ENCODE measurements at places on chromosomes 5 and 9.

- no peak for DNase-seq
These were observed 21.7 kb downstream of the GM2A start for GRCh38 chr5:151274666-151275065.

DNA sequence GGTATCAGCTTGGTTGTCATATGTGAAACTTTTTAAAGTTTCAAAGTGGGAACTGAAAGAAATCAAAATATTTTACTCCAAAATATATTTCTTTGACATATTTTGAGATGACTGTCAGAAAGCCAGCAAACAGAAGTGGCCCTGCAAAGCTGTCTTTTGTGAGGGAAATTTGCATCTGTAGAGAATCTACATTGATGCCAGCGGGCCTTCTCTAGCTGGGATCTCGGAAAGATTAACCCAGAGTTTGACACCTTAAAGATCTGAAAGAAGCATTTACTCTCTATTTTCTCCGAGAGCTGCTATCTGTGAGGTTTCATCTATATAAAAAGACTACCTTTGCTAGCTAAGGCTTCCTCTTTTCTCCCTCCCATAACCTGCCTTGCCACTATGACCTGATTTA, 303.6 kb downstream of the FBXL17 start:
- no peak for DNase-seq

GRCh38 chr5:35095366-35095765, 47.6 kb upstream of the AGXT2 start:
- no peak for DNase-seq

GRCh38 chr5:14872070-14872989, 752 bp upstream of the ANKH start:
- DNase-seq: peak; percentile 67

- DNase-seq: no peak
These were observed 162.4 kb downstream of the ESM1 start for GRCh38 chr5:54823006-54823405.

GRCh38 chr9:127498298-127498697, 47.0 kb downstream of the LRSAM1 start:
- no peak for DNase-seq

- DNase-seq: no peak
These were observed 194.7 kb downstream of the DNAH5 start for GRCh38 chr5:13749766-13750165.

DNA sequence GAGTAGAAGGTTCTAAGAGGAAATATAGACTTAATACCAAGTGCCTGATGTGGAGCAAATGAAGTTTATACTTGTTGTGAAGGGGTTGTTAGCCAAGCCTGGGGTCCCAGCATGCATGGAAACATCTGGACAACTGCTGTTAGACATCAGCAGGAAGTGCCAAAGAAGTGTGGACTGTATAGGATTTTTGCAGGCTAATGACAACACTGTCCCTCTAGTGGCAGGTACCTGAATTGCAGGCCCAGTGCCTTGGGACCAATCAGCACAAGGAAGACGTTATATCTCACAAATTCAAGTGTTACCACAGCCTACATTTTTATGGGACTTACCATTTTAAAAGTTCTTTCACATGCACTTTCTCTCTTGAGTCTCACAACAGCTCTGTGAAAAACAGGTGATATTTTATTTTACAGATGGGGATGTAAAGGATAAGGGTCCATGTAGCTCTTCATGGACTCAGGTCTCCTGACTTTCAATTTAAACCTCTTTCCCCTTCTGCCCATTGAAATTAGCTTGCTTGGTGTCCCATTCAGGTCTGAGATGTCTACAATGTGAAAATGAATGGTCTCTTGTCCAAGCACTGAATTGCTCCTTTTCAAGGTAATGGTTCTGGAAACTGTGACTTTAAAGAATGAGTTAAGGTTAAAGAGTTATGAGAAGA, 89.0 kb upstream of the MAP1B start:
- no peak for DNase-seq

- no peak for DNase-seq
These were observed 311.7 kb downstream of the TRIM36 start for GRCh38 chr5:114857941-114858551.

DNA sequence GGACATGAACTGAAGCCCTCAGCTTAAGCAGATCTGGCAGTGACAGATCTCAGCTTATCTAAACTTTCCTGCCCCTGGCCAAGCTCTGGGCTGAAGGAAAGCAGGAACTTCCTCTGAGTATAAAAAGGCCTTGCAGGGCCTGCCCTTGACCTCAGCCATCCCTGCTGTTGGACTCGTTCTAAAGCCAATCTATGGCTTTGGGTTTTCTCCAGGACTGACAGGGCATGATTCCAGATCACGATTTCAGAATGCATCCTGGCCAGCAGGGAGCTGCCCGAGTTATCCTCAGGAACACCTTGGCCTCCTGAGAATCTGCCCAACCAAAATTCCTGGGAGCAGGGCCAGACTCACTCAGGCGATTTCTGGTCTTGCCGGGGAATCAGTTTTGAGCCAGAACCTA, 502.7 kb downstream of the TLE4 start:
- no peak for DNase-seq

DNA sequence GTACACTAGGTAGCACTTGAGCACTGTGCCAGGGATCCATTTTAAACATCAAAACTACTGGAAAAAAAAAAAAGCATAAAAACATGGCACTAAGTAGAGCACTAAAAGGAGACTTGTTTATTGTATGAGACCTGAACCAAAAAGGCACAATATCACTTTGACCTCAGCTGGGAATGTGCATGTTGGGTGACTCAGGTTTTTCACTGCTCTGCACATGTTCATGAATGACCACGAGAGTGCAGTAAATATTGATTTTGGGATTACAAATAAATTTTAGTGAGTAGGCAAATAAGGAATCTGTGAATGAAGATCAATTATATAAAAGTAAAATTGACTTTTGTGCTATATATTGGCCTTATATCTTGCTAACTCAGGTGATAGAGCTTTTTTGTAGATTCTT, 11.8 kb downstream of the RMI1 start:
- DNase-seq: no peak

GRCh38 chr9:17900606-17901005, 321.7 kb downstream of the SH3GL2 start:
- DNase-seq: no peak

DNA sequence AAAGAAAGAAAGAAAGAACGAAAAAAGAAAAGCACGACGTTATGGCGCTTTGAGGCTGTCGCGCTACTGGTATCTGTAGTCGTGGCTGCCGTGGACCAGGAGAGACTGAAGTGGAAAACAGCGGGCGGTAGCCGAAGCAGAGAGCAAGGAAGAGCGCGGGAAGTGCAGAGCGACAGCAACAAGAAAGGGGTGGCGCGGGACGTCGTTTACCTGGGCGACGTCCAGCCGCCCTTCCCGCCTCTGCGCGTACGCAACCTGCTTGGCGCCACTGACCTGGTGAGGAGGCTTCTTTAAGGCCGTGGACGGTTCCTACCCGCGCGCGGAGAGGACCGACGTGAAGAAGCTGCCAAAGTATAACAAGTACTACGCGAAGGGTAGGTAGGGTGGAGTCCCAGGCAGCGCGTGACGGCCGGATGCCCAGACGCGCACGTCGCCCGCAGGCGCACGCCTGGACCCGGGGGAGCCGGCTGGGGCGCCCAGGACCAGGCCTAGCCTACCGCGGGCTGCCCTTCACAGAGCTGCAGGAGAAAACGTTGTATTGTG, 15.4 kb downstream of the CCL28 start:
- DNase-seq: peak; percentile 58

GRCh38 chr9:132141344-132141947, 20.4 kb upstream of the NTNG2 start:
- DNase-seq: peak; percentile 77

- no peak for DNase-seq
These were observed 65.4 kb downstream of the PSMB7 start for GRCh38 chr9:124349675-124350493.

DNA sequence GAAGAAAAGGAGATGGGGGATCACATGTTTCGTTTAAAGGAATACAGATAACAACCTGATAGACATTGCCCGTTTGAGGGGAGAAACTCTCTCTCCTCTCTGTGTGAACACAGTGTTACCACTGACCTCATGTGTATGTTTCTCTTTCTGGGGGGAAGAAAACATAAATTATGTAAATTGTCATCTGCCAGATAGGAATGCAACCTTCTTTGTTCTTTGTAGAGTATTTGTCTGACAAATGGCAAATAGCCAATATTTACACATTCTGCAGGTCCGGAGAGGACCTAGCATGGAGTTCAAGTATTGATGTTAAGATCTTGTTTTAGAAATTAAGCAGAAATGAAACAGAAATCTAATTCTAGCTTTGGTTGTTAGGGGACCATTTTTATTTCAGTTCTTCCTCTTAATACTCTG, 276.3 kb downstream of the SAXO1 start:
- DNase-seq: no peak

- DNase-seq: no peak
These were observed 191.9 kb upstream of the SEMA6A start for GRCh38 chr5:116766470-116766947.

GRCh38 chr5:179793468-179794139, at the start of gene LTC4S:
Gene LTC4S (plus strand): TSS chr5:179793986. CDS start chr5:179794081, 95 bp downstream.
- DNase-seq: no peak

DNA sequence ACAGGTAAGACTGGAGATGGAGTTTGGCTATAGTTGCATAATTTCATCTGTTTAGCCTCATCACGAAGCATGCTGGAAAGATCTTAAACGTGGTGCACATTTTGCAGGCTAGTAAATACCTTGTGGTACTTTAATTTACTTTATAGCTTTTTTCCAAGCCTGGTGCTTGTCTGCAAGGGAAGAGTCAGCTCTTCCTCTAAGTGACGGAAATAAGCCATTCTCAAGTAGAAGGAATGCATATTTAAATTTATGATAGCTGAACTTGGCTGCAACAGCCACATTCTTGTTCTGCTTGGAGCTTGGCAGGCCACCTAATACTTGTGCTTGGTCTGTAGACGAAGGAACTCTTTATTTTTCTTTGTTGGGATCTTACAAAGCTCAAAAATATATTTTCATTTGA, 188.0 kb upstream of the PIK3R1 start:
- DNase-seq: no peak

- DNase-seq: no peak
These were observed 267.3 kb upstream of the CDH6 start for GRCh38 chr5:30926218-30926617.

- no peak for DNase-seq
These were observed 45.1 kb downstream of the PRRT1B start for GRCh38 chr9:131590449-131590848.

DNA sequence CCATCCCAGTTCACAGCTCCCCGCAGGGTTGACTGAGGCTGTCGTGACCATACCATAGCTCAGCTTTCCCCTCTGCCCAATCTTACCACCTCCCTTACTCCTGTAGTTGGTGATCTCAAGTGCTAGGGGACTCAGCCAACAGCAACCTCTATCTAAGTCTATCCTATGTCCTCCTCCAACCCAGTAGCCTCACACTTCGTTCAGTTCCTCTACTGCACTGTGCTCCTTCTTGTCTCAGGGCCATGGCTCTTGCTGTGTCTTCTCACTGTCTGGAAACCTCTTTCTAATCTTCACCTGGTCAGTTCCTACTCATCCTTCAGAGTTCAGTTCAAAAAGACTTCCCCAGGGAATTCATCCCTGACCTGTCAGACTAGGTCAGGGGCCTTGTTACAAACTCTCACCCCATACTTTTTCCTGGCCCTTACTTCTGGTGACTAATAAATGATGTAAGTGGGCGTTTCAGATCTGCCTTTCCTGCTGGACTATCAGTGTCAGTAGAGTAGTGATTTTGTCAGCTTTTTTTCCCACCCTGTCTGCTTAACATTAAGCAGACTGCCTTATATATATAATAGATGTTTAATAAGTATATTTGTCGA, 53.6 kb upstream of the NR3C1 start:
- no peak for DNase-seq

DNA sequence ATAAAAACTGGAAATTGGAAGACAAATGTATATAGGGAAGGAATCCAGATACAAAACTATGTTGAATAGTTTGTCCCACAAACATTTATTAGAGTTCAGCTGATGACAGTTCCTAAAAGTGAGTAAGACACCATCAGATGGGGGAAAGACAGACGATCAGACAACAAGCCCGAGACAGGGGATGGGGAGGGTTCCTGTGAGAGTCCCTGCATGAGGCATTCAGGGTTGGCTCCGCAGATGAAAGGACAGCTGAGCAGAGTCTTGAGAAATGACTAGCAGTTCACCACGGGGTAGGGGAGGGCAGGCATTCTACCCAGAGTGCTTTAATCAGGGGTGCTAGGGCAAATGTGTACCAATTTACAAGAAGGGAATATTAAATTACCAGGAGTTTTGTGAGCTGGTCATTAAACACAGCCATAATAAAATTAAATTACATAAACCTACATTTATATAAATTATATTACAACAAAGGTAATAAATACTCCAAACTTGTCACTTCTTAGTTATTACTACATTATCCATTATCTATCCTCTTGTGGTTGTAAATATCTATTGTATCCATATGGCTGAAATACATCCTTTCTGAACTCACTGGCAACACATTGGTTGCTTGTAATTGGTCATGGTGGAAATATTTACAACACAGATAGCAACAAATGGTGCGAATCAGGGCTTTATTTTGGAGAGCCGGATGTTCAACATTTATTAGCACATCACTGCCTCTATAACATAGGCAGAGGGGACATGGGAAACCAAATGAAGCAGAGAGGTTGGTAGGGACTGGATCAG, 27.8 kb downstream of the TNFSF15 start:
- DNase-seq: no peak

- DNase-seq: no peak
These were observed 27.5 kb downstream of the CDH6 start for GRCh38 chr5:31221001-31221400.

DNA sequence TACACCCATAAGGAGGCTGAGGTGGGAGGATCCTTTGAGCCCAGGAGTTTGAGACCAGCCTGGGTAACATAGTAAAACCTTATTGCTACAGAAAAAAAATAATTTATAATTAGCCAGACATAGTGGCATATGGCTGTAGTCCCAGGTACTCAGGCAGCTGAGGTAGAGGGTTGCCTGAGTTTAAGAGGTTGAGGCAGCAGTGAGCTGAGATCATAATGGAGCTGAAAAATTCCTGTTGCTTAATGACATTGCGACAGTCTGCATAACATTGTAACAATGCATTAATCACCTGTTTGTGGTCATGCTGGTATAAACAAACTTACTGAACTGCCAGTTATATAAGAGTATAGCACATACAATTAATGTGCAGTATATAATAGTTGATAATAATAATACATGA, 214.2 kb downstream of the TRIM32 start:
- no peak for DNase-seq

DNA sequence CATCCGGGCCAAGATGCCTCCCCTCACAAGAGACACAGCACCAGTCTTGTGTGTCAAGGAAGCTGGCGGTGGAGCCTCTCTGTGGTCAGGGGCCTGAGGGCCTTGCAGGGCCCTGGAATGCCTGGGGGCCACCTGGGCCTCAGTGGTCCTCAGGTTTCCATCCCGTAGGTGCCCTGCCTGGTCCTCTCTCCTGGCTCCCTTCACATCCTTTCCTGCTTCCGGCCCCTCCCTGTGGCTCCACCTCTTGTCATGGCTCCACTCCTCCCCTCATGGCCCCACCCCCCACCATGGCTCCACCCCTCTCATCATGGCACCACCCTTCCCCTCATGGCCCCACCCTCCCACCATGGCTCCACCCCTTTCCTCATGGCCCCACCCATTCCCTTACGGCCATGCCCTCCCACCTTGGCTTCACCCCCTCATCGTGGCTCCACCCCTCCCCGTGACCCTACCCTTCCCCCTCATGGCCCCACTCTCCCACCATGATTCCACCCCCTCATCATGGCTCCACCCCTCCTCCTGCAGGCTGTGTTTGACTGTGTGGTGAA, 175.8 kb downstream of the CACNA1B start:
- DNase-seq: no peak

- no peak for DNase-seq
These were observed 2.5 kb downstream of the DIPK1B start for GRCh38 chr9:136714893-136715274.

- no peak for DNase-seq
These were observed 69.9 kb downstream of the SEMA6A start for GRCh38 chr5:116504593-116505166.
